ENCODE measurements at places on chromosomes 13 and 19.

DNA sequence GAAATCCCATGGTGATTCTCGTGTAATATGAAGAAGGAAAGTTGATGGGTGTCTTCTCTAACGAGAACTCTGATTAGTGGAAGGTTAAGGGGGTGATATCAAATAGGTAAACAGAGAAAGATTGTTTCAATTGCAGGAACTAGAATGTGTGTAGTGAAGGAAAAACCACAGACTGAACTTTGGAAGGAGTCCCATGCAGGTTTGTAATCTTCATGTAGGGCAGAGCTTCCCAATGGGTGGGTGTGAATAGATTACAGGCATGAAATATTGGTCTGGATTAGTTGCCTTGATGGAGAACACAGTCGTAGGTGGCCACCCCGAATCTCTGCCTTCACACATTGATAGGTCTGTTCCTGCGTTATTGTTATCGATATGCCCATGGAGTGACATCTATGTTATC is 295.5 kb downstream of the KCNRG start:
- no peak for DNase-seq

GRCh38 chr13:106683179-106683578 is 115.2 kb upstream of the ARGLU1 start:
- no peak for DNase-seq

DNA sequence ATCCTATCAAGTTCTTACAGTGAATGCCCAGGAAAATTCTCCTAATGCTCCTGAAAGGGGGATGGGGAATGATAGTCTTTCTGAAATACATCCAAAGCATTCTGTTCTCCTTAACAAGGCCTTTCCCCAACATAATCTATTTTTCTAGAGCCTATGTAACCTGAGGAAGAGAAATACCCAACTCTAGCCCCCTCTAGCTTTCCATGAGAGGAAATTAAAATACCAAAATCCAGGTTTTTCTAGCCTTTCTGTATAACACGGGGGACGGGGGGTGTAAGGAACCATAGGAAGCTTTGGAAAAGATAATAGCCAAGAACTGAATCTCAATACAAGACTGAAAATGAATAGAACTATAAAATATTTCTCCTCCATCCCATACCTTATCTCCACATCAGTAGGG is 815.9 kb downstream of the SLITRK6 start:
- no peak for DNase-seq

GRCh38 chr13:39196965-39197646 is 158.8 kb downstream of the NHLRC3 start:
- DNase-seq: no peak

- peak; percentile 53 for DNase-seq
Measured at GRCh38 chr19:55454787-55455243, 6.6 kb downstream of the ISOC2 start.

DNA sequence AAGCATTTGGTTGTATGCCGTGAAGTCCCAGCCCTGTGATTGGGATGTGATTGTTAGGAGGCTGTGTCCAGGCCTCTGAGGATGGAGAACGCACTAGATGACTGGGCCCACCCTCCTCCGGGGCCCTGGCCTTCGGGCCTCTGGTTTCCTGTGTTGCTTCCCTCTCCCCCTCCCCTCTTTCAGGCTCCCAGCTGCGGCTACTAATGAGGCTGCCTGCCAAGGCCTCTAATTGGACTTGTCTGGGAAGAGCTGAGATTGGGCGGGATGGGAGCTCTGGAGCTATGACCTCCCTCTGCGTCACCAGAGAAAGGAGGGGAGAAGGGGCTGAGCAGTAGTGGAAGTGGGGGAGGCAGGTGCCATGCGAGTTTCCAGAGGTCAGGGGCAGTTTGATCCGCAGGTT is 9.9 kb downstream of the PTH2 start:
- no peak for DNase-seq

DNA sequence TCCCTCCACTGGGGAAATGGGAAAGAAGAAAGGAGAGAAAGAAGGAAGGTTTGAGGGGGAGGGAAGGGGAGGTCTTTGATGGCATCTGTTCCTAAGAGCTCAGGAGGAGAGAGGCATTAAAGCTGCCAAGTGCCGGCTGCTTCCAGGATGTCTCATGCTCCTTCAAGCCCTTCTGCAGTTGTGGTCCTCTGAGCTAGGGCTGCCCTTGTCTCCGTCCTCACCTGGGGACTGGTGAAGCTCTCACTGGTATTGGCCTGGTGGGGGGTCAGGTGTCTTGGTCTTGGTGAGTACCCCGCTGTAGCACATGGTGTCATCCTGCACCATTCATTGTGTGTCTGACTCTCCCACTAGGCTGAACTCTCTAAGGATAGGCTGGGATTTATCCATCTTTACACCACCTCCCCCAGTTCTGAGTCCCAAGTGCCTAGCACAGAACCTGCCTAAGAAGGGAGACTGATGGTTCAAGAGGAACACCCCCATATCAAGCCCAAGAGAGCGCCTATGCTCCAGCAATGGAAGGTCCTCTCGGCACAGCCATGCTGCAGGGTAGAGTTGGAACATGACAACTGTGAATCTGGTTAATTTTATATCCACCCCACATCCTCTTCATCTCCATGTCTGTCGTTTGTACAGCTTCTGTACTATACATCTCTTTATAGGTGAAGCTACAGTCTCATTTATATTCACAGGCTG is 83.7 kb downstream of the AKAP11 start:
- DNase-seq: no peak

DNA sequence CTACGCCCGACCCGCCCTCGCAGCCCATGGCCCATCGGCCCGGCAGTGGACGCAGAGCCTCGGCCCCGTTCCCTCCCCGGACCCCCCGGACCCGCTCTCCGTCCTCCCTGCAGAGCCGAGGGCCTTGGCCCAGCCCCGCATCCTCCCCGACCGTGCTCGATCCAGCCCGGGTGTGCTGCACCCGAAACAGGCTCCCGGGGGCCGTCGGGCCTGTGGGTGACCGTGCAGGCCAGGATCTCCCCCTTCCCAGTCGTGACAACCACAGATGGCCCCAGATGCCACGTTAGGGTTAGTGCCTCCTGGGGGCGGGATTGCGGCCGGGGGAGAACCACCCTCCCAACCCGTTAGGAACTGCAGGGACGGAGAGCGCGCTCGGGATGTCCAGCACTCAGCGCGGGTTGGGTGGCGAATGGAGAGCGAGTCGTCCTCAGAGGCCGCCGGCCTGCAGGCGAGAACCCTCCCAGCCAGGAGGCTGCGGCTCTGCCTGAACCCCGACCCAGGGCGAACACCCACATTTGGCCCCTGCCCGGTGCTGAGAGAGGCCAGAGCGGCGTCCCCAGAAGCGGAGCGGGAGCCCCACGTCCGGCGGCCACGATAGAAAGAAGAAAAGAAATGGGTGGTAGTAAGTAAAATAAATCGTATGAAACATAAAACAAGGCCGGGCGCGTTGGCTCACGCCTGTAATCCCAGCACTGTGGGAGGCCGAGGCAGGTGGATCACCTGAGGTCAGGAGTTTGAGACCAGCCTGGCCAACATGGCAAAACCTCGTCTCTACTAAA is 6.7 kb upstream of the MADCAM1 start:
- DNase-seq: no peak

- DNase-seq: no peak
Measured at GRCh38 chr13:33509642-33510229, 224.2 kb upstream of the STARD13 start.

DNA sequence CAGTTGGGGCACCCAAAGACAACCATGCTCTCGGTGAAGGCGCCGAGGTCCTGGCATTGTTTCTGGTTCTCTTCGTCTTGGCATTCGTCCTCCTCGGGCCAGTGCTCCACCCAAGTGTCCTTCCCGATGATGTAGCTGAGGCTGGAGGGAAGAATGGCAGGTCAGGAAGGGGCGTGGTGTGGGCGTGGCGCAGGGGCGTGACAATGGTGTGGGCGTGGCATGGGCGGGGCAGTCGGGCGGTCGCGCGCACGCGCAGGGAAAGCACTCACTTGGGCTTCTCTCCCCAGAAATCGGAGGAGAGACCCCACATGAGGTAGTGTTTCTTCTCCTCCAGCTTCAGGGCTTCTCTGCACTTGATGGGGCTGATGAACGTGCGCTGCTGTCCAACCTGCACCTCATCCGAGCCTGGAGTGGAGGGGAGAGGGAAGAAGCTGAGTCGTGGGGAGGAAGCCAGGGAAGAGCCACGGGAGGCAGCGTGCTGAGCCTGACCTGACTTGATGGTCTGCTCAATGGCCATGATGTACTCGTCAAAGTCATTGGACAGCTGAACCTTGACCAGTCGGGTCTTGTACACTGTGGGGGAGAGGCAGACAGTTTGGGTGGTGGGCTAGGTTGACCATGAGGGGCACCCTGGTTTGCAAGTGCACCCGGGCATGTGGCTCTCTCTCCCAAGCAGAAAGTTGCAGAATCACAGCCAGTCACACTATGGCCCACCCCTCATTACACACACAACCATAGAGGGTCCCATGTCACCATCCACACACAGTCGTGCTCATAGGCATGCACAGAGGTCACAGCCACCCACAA is 8.1 kb upstream of the TNFSF14 start:
- no peak for DNase-seq

- no peak for DNase-seq
Measured at GRCh38 chr19:42424712-42425131, 2.5 kb downstream of the LIPE start.

- DNase-seq: no peak
Measured at GRCh38 chr19:1109032-1109551, 5.3 kb downstream of the GPX4 start.

DNA sequence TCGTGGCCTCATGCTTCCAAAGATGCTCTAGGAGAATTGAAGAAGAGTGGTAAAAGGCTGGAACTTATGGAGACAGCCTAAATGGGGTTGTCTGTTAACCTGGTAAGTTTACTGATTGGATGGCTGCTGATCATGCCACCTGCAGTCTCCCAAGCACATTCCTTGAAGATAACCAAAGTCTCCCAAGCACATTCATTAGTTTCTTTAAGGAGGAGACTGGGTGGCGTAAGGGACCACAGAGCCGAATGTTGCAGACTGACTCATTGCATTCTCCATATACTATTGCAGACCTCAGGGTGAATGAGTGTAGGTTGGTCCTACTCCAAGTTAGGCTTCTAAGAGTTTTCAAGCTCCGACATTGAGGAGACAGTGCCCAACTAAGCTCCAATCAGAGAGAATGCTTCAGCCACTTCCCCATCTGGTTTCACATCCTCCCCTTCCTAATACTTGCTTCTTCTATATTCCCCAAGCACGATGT is at the start of gene IGFL3:
IGFL3 (minus strand) TSS at position 51 of the 478 bp plus-strand sequence; CDS start at position 12, 39 bp downstream.
- no peak for DNase-seq

GRCh38 chr19:18131841-18132596 is 20.9 kb upstream of the PIK3R2 start:
- no peak for DNase-seq

- no peak for DNase-seq
Measured at GRCh38 chr19:30084390-30084819, 142.4 kb downstream of the URI1 start.

DNA sequence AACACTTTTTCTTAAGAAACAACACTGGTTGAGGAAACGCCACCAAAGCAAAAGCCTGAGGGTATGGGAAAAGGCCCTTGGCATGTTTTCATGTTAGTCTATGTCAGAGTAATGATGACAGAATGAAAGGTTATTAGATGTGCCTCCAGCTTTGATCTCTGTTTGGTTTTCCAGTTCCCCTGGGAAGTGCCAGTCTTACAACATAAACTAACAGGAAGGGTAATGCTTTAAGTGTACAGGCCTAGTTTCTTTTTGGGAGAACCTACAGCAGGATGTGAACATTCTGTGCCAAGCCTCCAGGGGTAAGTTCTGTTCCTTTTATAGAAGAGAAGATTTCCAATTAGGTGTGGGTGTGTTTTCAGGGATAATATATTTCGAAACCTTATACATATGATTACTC is 121.7 kb downstream of the FNDC3A start:
- no peak for DNase-seq

DNA sequence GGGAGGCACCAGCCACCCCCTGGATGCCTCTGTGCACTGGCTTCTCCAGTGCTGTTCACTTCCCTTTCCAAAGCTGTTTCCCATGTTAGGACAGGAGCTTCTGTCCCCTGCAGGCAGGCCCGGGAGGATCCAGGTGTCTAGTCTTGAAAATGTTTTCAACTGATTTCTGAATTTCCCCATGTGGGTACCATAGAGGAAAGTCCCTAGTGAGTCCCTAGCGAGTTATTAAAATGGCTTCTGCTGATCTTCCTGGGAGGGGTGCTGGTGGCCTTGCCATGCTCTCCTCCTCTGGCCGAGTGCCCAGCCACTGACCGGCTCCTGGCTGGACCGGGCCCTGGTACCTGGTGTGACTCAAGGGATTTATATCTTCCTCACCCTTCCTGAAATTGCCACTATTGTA is 5.2 kb upstream of the ANKRD10 start:
- no peak for DNase-seq

DNA sequence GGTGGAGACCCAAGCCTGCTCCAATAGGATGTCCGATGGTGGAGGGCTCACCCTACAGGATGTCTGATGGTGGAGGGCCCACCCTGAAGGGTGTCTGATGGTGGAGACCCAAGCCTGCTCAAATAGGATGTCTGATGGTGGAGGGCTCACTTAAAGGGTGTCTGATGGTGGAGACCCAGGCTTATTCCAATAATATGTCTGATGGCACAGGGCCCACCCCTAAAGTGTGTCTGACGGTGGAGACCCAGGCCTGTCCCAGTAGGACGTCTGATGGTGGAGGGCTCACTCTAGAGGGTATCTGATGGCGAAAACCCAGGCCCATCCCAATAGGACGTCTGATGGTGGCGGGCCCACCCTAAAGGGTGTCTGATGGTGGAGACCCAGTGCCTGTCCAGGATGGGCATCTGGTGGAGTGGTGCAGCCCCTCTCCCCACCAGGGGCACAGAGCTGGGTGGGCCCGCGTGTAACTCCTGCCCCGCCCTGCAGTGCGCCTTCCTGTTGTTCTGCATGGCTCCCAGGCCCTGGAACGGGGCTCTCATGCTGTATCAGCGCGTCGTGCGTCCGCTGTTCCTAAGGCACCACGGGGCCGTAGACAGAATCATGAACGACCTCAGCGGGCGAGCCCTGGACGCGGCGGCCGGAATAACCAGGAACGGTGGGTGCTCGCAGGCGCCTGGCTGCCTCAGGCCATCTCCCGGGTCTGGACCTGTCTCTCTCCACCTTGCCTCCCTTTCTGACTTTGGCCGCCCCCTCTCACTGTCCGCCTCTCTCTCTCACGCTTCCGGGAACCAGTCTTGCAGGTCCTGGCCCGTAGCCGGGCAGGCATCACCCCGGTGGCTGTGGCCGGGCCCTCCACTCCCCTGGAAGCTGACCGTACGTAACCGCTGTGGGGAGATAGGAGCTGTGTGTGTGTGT is 5.1 kb downstream of the REEP6 start:
- DNase-seq: no peak

GRCh38 chr19:4482721-4483364 is 10.7 kb downstream of the HDGFL2 start:
- no peak for DNase-seq
